Panc1 (cell line): ENCODE measurements at places on chromosomes 16 and 17.

GRCh38 chr17:72774236-72774635 lies 318.3 kb downstream of the SLC39A11 start:
- no peak for DNase-seq

DNA sequence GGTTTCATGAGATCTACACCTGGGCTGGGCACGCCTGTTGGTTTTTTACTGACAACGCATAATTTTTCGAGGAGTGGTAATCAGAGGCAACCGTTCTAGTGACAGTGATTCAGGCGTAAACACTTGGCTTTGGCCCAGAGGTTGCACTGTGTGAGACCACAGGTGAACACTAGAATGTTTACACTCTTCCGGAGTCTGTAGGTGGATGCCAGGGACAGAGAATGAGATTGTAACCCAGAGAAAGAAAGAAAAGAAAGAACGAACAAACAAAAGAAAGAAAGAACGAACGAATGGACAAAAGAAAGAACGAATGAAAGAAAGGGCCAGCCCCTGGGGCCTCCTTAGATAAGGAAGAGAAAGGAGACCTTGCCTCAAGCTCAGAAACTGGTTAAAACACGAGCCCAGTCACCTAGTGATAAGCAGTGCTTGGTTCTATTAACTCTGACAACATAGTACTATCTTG lies 113.2 kb downstream of the PRKCB start:
- DNase-seq: no peak

- DNase-seq: no peak
Measured at GRCh38 chr17:50479522-50480141, 972 bp downstream of the RSAD1 start.

DNA sequence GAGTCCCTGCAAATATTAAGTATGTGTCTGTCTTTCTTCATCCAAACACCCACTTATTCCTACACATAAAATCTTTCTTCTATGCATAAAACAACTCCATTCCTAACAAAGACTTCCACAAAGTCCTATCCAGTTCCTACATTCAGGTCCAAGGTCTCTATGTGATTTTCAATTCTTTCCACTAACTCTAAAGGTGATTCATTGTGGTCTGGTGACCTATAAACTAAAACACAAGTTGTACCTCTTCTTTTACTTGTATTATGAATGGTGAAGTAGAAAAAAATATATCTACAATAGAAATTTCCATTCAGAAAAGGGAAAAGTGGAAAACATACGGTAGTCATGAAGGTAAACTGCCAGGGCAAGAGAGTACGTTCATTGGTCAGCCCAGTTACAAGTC lies 56.6 kb downstream of the USP32 start:
- DNase-seq: no peak

- DNase-seq: no peak
Measured at GRCh38 chr17:80105762-80106161, 4.4 kb downstream of the GAA start.

GRCh38 chr17:69084911-69085310 lies 24.2 kb upstream of the ABCA9 start:
- no peak for DNase-seq

DNA sequence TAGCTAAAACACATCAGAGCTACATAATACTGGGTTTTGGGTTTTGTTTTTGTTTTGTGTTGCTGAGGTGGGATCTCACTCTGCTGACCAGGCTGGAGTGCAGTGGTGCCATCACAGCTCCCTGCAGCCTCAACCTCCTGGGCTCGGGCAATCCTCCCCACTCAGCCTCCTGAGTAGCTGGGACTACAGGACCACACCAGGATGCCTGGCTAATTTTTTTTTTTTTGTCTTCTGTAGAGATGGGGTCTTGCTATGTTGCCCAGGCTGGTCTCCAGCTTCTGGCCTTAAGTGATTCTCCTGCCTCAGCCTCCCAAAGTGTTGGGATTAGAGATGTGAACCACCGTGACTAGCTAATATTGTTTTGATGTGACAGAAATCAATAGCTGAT lies 6.2 kb downstream of the MEAK7 start:
- no peak for DNase-seq

- DNase-seq: no peak
Measured at GRCh38 chr17:38815576-38816193, 9.4 kb downstream of the CWC25 start.

GRCh38 chr16:57754354-57755060 lies 18.9 kb downstream of the KATNB1 start:
- no peak for DNase-seq

GRCh38 chr17:47225436-47225858 lies 16.3 kb downstream of the MYL4 start:
- no peak for DNase-seq

DNA sequence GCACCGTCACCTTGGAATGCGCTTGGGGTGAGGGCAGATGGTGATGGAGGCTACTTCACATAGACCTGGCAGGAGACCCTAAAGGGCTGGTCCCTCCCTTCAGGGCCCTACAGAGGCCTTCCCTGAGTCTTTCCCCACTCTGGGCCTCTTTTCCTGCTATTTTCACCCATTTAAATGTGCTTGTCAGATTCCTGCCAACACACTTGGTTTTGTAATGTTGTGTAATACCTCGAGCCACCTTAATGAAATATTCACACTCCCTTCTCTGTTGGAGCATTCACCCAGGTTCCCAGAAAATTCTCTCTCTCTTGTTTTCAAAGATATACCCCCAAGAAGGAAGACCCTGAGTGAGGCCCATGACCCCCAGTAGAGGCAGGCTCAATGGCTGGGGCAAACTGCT lies 456.6 kb upstream of the DYNLRB2 start:
- DNase-seq: no peak

- no peak for DNase-seq
Measured at GRCh38 chr17:64022611-64023063, 2.2 kb upstream of the ICAM2 start.

- DNase-seq: peak; percentile 24
Measured at GRCh38 chr16:74107795-74108610, 188.6 kb upstream of the PSMD7 start.

DNA sequence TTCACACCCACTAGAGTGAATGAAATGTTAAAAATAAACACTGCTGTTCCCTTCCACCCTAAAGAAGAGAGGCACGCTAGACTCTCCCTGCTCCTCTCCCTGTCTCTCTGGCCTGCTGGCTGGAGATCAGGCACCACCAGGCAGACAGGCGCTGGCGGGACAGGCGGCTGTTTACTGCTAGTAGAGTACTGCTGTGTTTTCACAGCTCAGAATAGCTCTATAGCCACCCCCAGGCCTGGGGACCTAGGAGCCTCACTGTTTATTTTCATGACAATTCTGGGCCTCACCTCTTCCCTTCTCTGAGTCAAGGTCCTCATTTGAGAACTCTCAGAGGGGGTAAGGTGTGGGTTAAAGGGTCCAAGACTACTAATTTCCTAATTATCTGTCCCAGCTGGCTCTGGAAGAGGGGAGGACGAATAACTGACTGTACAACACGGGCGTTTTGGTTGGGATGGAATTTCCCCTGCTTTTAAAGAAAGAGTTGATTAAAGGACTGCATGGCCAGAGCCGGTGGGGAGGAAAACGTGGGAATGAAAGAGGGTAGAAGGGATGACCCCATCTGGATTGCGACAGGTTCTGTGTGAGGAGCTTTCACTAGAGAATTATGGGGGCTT lies 9.0 kb upstream of the G6PC1 start:
- DNase-seq: no peak

GRCh38 chr17:72515291-72516065 lies 394.7 kb downstream of the SOX9 start:
- no peak for DNase-seq

- DNase-seq: no peak
Measured at GRCh38 chr16:22188595-22189442, 17.3 kb upstream of the EEF2K start.

GRCh38 chr16:20969386-20969785 lies 68.8 kb downstream of the LYRM1 start:
- DNase-seq: no peak

GRCh38 chr16:69466547-69466946 lies 42.1 kb downstream of the CYB5B start:
- DNase-seq: no peak

GRCh38 chr16:86707171-86707570 lies 128.8 kb downstream of the FOXL1 start:
- no peak for DNase-seq

- DNase-seq: no peak
Measured at GRCh38 chr17:1959871-1960544, 65.1 kb downstream of the RTN4RL1 start.

- no peak for DNase-seq
Measured at GRCh38 chr16:369866-370436, 387 bp downstream of the MRPL28 start.

- no peak for DNase-seq
Measured at GRCh38 chr17:21376759-21377690, 868 bp downstream of the KCNJ12 start.

DNA sequence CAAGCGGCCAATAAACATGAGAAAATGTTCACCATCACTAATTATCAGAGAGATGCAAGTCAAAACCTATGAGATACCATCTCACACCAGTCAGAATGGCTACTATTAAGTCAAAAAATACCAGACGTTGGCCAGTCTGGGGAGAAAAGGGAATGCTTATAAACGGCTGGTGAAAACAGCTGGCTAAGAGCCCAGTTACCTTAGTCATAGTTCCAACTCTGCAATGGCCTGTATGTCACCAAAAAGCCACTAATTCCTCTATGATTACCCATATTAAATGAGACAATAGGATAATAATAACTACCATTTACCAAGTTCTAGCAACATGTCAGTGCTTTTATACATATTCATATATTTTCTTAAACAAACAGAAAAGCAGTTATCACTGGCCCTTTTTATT lies 42.9 kb upstream of the CDRT4 start:
- peak; percentile 42 for DNase-seq

- DNase-seq: no peak
Measured at GRCh38 chr17:78803186-78803845, 21.2 kb upstream of the CYTH1 start.

GRCh38 chr17:39643271-39643670 lies 6.3 kb downstream of the STARD3 start:
- no peak for DNase-seq

GRCh38 chr16:12350945-12351344 lies 374.4 kb downstream of the SNX29 start:
- DNase-seq: no peak

DNA sequence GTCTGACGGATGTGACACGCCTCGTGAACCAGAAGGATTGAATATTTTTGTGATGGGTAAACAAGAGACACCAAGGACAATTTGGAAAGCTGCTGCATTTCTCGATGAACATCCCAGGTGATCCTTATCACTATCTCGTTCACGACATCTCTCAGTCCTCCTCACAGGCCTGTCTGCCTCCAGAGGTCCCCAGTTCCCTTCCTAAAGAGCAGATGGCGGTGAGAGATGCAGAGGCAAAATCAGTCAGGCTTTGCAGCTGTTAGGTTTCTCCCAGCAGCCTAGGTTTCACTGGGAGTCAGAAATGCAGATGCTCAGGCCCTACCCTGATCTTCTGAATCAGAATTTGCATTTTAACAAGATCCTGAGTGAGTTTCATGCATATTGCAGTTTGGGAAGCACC lies 23.6 kb downstream of the SCPEP1 start:
- DNase-seq: no peak

DNA sequence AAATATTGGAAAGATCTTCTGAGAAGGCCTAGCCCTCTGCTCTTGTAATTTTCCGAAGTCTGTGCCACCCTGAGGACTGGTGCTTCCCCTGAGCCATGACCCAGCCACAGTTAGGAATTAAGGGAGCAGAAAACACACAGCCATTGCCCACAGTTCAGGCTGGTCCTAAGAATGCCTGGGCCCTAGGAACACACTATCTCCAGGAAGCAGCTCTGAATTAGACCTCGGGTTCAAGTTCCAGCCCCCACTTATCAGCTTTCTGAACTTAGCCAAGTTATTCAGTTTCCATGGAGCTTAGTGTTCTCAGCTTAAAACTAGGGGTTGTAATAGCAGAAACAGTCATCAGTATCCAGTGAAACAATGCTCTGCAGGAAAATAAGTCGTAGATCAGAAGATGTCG lies 56.0 kb downstream of the CDH13 start:
- no peak for DNase-seq

- no peak for DNase-seq
Measured at GRCh38 chr16:88812513-88813268, 963 bp upstream of the APRT start.

DNA sequence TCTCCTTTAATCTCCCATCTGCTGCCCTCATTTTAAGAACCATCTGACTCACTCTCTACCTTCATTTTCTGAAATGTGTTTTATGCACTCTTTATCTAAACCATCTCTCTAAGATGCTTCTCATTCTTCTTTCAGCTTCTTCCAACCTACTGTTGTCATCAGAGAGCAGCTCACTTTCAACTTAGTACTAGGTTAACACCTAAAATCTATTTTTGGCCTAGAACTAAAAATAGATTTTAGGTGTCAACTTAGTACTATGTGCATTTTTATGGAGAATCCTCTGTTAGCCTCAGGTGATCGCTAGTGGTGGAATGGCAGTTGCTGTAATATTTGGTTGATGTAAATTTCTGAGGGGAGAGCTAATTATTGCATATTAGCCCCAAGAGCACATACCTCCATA lies 277.1 kb downstream of the KCNJ2 start:
- DNase-seq: no peak

- DNase-seq: no peak
Measured at GRCh38 chr17:2124391-2124790, 69.5 kb downstream of the HIC1 start.

- DNase-seq: peak; percentile 32
Measured at GRCh38 chr16:11743308-11744074, 834 bp upstream of the TXNDC11 start.

DNA sequence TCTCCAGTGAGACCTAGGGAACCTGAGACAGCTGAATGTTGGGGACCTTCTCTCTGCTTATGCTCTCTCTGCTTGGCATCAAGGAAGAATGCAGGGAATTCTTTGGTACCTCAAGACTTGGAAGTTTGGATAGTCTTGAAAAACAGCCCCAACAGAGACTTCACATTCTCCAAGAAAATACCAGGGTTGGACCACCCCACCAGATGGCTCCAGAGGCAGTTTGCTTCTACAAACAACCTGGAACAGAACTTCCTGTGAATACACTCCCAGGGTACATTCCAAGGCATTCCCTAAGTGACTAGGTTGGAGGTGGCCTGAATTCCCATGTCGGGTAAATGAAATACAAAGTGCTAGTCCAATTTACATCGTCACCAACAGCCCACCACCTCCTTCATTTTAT lies 314.4 kb downstream of the PMP22 start:
- no peak for DNase-seq

DNA sequence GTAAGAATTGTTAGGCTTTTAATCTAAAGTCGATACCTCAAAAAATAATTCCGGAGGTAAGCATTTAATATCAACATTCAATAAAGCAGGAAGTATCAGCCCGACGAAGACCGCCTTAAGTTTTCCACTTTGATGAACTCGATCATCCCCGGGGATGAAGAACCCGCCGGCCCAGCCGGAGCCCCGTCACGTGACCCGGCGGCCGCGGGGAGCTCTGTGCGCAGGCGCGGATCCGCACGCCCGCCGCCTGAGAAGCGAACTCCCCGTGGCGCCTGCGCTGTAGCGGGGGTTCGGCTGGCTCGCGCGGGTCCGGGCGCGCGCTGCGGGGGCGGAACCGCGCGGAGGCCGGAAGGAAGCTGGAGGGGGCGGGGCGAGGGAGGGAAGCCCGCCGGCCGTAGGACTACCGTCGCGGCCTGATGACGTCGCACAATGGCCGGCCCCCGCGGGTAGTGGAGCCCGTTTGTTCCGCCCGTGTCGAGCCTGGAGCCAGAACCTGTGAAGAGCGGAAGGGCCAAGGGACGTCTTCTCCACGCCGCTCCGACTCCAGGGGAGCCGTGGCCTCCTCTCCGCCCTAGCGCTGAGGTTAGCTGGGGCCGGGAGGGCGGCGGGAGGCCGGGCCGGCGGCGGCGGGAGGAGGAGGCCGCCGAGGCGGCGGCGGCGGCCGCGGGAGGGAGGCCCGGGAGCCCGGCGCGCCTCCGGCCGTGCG lies at the start of gene ZC3H18:
TSS of gene ZC3H18 (plus strand) at position 419 of the 706 bp plus-strand sequence. CDS start 6,721 bp downstream, outside the sequence.
- no peak for DNase-seq
